Stimulated activated CD8-positive, alpha-beta memory T cell treated with anti-CD3 and anti-CD28 coated beads, Interleukin-15, amount 100 ng/mL, for 48 hours (primary cell): ENCODE measurements at places on chromosomes 1 and 21.
A peak's percentile ranks its signal among the peaks of the same experiment; 100 is the strongest.

DNA sequence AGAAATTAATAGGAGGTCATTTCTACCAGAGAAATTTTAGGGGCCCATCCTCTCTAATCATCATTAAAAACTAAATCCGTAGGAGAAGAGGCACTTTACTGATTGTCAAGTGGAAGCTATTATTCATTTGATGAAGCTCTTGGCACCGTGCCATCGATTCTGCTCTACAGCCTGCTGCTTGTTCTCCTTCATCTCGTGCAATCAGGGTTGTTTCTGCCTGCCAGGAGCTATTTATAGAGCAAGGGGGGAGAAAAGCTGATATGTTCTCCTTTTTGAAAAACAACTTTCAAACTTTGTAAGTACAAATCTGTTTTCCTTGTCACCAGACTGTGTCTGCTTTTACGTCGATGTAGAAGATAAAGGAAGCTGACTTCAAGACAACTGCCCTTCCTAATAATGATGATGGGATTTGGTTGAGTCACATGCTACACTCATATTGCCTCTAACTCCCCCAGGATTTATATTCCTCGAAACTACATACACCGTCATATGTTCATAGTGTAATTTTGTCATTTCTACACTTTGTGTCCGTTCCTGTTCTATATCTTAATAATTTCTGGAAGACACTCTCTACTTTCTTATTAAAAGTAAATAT, 169.6 kb upstream of the LHX8 start:
- DNase-seq, result no peak

DNA sequence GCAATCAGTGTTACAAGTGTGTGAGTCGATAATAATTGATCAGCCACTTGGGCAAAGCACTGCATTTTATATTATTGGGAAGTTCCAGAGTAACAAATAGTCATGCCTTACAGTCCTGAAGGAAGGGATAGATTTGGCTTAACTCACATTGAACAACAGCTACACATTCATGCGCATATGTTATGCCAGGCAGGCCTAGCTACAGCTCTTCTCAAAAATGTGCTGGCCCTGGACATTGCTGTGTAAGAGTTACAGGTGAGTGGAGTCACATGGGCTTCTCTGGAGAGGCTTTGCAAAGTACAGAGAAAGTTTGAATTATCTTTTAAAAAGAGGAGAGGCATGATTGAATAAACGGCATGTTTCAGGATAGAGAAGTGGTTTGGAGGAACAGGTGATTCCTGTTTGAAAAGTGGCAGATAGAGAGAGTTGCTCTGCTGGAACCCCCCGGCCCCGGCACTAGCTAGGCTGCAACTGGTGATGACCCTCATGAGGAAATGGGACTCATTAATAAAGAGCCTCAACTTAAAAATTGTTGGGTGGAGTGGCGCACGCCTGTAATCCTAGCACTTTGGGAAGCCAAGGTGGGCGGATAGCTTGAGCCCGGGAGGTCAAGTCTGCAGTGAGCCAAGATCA, 200.6 kb downstream of the CRB1 start:
- DNase-seq, result no peak

- no peak for DNase-seq
These were observed 433.0 kb downstream of the PTPRU start for GRCh38 chr1:29669158-29669871.

DNA sequence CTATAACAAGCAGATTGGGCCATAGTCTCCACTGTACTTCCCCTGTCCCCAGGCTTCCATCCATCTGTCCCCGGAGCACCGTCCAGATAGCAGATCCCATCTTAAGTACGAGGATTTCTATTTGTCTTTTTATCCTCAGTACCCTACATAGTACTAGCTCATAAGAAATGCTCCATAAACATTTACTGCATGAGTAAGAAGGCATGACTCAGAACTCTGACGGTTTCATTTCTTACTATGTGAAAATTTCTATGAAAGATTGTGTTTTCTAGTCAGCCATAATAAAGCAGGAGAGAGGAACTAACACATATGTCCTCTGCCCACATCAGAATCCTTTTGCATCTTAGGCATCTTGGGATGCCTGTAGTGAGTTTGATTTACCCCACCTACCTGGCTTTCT, 49.5 kb downstream of the CHD1L start:
- no peak for DNase-seq

GRCh38 chr1:154960446-154961136, 991 bp downstream of the PYGO2 start:
- DNase-seq, result no peak

GRCh38 chr1:30906631-30907441, 1.7 kb downstream of the SDC3 start:
- no peak for DNase-seq

DNA sequence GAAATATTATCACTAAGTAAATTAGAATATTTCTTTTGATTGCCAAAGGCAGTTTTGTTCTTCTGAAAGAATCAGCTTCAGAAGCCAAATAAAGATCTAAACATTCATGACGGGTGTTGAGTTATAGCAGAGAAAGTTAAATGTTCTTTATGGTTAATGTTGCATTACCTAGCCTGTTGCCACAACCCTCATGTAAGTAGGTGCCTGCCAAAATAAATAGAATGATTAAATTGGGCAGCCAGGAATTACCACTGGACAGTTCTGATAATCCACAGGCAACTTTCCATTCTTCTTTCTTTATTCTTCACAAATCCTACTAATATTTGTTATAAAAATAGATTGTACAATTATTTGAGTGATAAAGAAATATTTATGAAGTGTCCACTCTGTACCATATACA, 217.9 kb upstream of the NRIP1 start:
- no peak for DNase-seq

GRCh38 chr1:85135392-85135798, 65.4 kb downstream of the SYDE2 start:
- no peak for DNase-seq

- DNase-seq, result no peak
These were observed 3.2 kb upstream of the NUAK2 start for GRCh38 chr1:205324781-205325180.

DNA sequence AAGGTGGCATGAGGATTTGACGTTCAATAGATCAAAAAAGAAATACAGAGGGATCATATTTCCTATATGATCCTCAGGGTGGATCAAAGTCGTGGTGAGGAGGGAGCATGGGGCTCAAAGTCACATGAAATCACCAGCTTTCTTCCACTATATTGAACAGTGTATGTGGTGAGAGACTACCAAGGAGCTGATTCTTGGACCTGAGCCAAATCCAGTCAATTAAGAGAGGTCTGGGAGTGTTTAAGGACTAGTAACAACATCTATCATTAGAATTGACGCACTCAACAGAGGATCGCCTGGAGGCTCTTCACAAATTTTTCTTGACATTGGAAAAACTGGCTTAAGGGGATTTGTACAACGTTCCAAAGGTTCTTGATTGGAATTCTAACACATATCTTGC, 267.7 kb upstream of the PROX1 start:
- no peak for DNase-seq

GRCh38 chr1:150235294-150235851, 539 bp downstream of the ANP32E start:
- peak; percentile 12 for DNase-seq

GRCh38 chr1:89809556-89809955, 11.3 kb upstream of the LRRC8D start:
- DNase-seq, result no peak

- DNase-seq, result no peak
These were observed 5.2 kb upstream of the RERE start for GRCh38 chr1:8822373-8823294.

- no peak for DNase-seq
These were observed 25.1 kb downstream of the CDCP2 start for GRCh38 chr1:54127594-54128300.

GRCh38 chr21:29829564-29830275, 110.1 kb downstream of the GRIK1 start:
- no peak for DNase-seq
